H7 (cell line): ENCODE measurements at places on chromosomes 3 and 15.
A peak's percentile ranks its signal among the peaks of the same experiment; 100 is the strongest.

GRCh38 chr3:103410231-103410630, 975.4 kb downstream of the ZPLD1 start:
- DNase-seq, result peak; percentile 18

DNA sequence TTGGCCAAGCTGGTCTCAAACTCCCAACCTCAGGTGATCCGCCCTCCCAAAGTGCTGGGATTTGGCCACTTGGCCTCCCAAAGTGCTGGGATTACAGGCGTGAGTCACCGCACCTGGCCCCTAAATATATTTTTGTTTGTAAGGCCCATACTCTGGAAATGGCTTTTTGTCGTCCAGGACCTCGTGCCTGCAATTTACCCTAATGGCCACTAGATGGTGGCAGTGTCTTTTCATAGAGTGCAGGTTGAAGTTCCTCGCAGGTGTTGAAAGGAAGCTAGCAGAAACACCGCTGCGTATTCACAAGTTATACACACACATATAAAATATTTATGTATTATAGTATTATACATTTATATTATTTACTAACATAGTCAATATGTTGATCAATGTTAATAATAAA, 97.2 kb downstream of the LRTM1 start:
- peak; percentile 50 for DNase-seq

DNA sequence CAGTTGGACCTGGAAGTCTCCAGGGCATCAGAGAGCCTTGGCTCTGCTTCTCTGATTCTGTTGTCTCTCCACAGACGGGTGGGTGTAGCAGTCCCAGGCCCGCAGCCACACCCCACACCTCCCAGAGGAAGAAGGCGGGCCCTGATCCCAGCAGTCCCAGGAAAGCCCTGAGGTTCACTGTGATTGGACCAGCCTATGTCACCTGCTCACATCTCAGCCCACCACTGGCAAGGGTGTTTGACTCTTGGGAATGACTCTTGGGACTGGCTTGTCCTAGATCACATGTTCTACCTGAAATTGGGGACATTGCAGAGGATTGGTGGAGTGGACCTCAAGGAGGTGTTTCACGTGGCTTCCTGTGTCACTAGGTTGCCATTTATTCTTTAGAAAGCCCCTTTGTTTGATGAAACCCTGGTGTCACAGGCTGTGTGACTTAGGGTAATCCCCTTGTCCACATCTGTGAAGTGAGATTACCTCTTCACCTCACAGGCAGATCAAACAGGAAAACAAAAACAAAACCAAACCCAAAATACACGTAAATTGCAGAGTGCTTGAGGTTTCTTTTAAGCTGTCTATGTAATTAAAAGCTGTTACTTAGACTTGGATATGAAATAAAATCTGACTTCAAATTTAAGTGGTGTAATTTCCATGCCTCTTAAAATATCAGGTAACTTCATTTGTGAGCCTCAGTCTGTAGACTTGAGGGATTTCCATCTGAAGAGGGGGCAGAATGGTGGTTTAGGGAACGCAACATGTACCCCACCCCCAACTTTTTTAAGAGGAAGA, 26.7 kb downstream of the FLNB start:
- no peak for DNase-seq

DNA sequence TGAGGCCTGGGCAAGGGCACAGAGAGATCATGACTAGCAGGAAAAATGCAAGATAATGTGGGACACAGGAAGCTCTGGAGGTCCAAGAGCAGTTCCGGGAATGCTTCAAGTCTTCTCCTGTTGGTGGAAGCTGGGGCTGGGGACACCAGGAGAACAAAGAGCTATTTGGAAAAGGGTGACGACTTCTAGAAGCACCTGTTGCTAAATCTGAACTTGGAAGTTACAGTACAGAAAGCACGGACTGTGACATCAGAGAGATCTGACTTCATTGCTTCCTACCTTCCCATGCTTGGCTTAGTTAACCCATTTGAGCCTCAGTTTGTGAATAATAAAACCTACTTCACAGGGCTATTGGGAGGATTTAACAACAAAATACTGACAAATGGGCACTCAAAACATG, 52.7 kb upstream of the NEO1 start:
- DNase-seq, result no peak

DNA sequence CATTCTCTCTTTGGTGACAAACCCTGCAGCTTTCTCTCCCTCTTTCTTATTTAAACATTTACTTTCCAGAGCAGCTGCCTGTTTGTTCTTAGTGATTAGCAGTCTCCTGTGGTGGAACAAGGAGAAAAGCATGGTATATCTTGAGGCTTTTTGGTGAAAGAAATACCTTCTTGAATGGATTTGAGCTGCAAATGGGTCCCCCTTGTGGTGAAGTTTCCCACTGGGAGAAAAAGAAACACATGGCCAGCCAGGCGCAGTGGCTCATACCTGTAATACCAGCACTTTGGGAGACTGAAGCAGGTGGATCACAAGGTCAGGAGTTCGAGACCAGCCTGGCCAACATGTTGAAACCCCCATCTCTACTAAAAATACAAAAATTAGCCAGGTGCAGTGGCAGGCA, 48.3 kb upstream of the ACP3 start:
- DNase-seq, result peak; percentile 29

GRCh38 chr15:37098468-37099318, 1.7 kb downstream of the MEIS2 start:
- DNase-seq, result peak; percentile 81

GRCh38 chr3:137264843-137265330, 307.1 kb downstream of the IL20RB start:
- DNase-seq, result no peak

GRCh38 chr3:154764856-154765640, 315.1 kb upstream of the MME start:
- no peak for DNase-seq

DNA sequence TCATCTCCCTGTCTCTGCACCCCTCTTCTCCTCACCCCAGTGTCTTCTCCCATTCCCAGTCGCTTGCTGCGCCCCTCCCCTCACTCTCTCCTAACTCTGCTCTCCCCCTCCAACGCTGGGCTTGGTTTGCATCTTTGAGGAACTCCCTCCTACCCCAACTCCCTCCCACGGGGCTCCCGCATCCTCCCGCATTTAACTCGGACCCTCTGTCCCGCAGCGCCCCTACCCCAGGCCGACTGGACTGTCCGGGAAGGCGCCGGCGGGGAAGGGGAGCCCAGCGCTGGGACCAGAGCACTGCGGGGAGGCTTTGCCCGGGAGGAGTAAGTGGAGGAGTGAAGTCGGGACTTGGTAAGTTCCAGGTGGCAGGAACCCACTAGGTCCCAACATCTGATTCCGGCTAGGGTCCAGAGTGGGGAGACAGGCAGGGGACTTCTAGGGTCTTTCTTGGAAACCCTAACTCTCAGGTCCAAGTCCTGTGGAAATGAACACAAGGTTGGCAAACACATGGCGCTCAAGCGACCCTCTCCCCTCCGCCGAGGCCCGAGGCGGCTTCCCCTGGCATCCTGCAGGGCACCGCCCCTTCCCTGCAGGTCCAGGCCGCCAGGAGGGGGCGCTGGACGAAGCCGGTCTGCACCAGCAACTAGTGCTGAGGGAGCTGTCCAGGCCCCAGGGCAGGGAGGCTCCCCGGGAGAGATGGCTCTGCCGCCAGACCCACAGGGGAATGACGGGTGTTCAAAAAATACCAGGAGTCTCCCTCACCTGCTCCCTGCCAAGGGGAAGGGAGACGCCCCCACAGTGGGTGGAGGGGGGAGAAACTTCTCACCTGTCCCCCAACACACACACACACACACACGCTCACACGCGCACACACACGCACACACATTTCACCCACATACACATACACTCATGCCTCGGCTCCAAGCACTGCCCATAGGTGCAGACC, 53.2 kb downstream of the LHFPL4 start:
- peak; percentile 98 for DNase-seq

GRCh38 chr3:135083179-135083578, 288.1 kb downstream of the EPHB1 start:
- DNase-seq, result no peak

- no peak for DNase-seq
Observed at GRCh38 chr15:85727068-85727467, 67.7 kb downstream of the KLHL25 start.

DNA sequence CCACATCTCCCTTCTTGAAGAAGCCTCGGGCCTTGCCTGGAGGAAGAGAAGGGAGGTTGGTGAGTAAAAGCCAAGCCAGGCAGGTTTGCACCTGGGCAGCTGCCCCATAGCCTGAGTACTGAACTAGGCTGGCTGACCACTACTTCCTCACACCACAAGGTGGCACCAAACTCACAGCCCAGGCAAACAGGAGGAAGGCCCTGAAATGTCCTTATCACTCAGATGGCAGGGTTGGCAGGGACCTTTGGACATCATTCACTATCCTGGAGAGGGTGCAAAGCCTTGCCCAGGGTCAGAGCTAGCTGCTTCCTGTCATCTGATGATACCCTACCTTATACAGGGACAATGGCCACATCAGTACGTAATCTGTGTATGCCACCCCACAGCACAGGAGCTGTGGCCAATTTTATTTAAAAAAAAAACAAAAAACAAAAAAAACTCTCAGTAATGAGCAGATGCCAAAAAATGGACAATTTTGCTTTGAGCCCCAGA, 2.2 kb upstream of the GRAMD2A start:
- peak; percentile 90 for DNase-seq

DNA sequence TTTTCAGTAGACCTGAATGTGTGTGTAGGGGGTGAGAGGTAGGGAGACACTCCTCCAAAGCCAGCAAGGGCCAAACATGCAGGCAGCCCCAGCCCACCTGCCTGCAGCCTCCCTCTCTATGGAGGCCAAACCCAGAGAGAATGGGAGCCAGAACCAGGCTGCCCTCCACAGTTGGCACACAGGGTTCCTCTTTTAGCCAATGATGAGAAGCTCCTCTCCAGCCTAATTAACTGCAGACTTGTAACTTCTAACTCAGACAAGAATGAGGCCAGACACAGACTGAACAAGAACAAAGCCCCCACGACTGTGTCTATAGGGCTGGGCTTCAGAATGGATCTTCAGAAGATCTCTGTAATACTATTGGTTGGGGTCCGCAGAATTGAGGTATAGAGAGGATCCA, 12.3 kb upstream of the TLE3 start:
- no peak for DNase-seq

- DNase-seq, result no peak
Observed at GRCh38 chr15:45187578-45187893, 230 bp downstream of the SHF start.

DNA sequence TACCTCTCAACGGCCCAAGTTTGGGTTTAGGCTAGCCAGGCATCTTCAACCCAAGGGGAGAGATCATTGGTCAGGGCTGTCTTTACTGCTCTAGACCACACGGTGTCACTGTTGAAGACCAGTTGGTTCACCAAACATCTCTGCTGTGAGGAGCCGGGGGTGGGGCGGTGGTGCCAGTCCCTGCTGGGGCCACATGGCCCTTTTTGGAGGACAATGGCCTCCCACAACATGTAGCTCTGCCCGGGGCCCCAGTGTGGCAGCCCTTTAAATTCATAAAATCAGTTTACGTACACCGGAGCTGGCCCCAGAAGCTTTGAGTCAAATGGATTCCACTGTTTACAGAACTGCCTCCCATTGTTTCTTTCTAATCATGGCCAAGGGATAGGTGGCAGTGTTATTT, 19.1 kb upstream of the TM4SF18 start:
- peak; percentile 83 for DNase-seq

GRCh38 chr3:107297597-107297996, 79.6 kb upstream of the CCDC54 start:
- no peak for DNase-seq

DNA sequence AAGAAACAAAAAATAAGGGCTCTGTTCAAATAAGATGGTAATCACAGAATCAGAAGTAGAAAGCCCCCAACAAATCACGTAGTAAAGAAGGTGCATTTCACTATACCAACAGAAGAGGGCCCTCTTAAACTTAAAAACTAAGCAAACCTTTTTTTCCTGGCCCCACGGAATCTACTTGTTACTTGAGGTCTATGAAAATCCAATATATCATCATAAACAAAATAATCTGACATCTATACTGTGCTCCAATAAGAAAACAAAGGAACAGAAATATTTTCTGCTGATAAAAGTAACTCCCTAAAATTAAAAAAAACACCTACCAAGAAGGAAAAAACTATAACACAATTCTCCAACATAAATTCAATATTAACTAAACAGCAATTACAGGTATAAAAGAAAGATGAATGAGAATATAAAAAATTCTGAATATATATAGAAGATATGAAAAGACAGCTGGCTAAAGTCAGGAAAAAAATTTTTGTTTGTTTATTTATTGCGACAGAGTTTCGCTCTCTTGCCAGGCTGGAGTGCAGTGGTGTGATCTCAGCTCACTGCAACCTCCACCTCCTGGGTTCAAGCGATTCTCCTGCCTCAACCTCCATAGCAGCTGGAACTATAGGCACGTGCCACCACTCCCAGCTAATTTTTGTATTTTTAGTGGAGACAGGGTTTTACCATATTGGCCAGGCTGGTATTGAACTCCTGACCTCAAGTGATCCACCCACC, 81.8 kb downstream of the CLASP2 start:
- DNase-seq, result peak; percentile 10

GRCh38 chr3:115652738-115653137, 29.4 kb downstream of the GAP43 start:
- no peak for DNase-seq

GRCh38 chr3:127469760-127470159, 120.8 kb downstream of the TPRA1 start:
- DNase-seq, result no peak

GRCh38 chr15:58309963-58310928, 121.5 kb upstream of the LIPC start:
- DNase-seq, result no peak

GRCh38 chr3:196531418-196531817, 16.3 kb upstream of the SMCO1 start:
- DNase-seq, result no peak

DNA sequence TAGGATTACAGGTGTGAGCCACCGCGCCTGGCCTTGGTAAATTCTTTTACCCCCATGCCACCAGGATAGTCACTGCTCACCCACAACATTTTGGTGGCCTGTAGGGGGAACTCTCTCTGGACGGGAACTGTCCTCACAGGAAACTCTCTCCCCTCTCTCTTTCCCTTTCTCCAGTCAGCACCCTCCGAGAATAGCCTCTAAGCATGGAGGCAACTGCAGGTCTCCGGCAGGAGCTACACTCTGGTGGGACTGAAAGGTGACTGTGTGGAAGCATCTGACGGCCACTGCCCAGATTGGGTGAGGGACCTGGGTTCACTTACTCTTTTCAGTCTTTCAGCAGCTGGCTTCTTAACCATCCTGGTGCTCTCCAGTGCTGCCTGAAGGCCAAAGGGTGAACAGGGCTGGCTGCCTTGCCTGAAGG, 21.3 kb downstream of the TRANK1 start:
- DNase-seq, result no peak

- DNase-seq, result peak; percentile 61
Observed at GRCh38 chr15:59501597-59501996, 63.6 kb downstream of the FAM81A start.

- DNase-seq, result no peak
Observed at GRCh38 chr3:16127249-16127648, 47.2 kb upstream of the GALNT15 start.

DNA sequence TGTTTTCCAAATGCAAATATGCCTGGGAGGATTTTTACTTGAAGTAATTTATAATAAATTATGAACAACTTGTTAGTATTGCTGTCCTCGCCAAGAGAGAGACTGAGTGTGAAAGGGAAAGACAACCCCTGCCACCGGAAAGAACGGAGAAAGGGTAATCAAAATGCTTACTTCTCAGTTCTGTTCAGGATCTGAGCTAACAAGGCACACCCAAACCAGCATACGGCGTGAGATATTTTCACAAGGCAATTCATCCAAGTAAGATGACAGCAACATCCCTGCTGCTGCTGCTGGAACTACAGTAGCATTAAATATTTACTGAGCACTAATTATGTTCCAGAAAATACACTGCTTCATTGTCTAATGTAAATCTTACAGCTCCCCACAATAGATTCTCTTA, 96.1 kb downstream of the KBTBD8 start:
- no peak for DNase-seq
